ENCODE measurements at places on chromosomes 13 and 19. TPM values are rescaled to one million over a fixed set of nuclear protein-coding genes. Genes with fewer than 3 reads are reported as not detected.

KCNC3 gene
- 0.25 TPM for polyA plus RNA-seq

SIGLEC14 gene
- polyA plus RNA-seq: not detected

PLK5 gene
- polyA plus RNA-seq: 0.12 TPM

KLF1 gene
- 0.05 TPM for polyA plus RNA-seq

TMEM190 gene
- polyA plus RNA-seq: not detected

TLE6 gene
- polyA plus RNA-seq: 0.31 TPM

PSG3 gene
- not detected for polyA plus RNA-seq

LRRC4B gene
- polyA plus RNA-seq: 1.5 TPM

SLC15A1 gene
- 0.19 TPM for polyA plus RNA-seq

SULT2A1 gene
- polyA plus RNA-seq: 16.5 TPM

LMTK3 gene
- 3.5 TPM for polyA plus RNA-seq

GPC6 gene
- polyA plus RNA-seq: 2.0 TPM

NCR1 gene
- not detected for polyA plus RNA-seq

OR1M1 gene
- not detected for polyA plus RNA-seq

KIR2DL1 gene
- not detected for polyA plus RNA-seq

PLIN4 gene
- 3.5 TPM for polyA plus RNA-seq

VSTM2B gene
- not detected for polyA plus RNA-seq

SKA3 gene
- polyA plus RNA-seq: 0.76 TPM

TPM4 gene
- 427 TPM for polyA plus RNA-seq

AZU1 gene
- polyA plus RNA-seq: 0.53 TPM

ZSCAN5B gene
- not detected for polyA plus RNA-seq

FUT1 gene
- polyA plus RNA-seq: 7.5 TPM

IL4I1 gene
- polyA plus RNA-seq: 0.76 TPM

PNMA8C gene
- 0.05 TPM for polyA plus RNA-seq

ELAVL3 gene
- not detected for polyA plus RNA-seq

ECSIT gene
- 93.2 TPM for polyA plus RNA-seq

NUCB1 gene
- 118 TPM for polyA plus RNA-seq

PRSS57 gene
- polyA plus RNA-seq: not detected

SCGB2B2 gene
- 0.12 TPM for polyA plus RNA-seq

CLEC4G gene
- not detected for polyA plus RNA-seq

MCEMP1 gene
- 1.2 TPM for polyA plus RNA-seq

IGFL2 gene
- polyA plus RNA-seq: not detected

BICRA gene
- 2.7 TPM for polyA plus RNA-seq

ZNF682 gene
- 6.7 TPM for polyA plus RNA-seq

ZBTB7A gene
- 14.4 TPM for polyA plus RNA-seq

FBN3 gene
- 0.08 TPM for polyA plus RNA-seq

ZIM2 gene
- polyA plus RNA-seq: not detected

PBX4 gene
- polyA plus RNA-seq: 2.9 TPM

FUT2 gene
- 22.7 TPM for polyA plus RNA-seq

A1BG gene
- 19.7 TPM for polyA plus RNA-seq

ZNF616 gene
- 1.7 TPM for polyA plus RNA-seq

ZNF730 gene
- polyA plus RNA-seq: 0.15 TPM

RNASEH2B gene
- polyA plus RNA-seq: 44.8 TPM

KCNN4 gene
- 8.6 TPM for polyA plus RNA-seq

ZNF486 gene
- 1.3 TPM for polyA plus RNA-seq

PEG3 gene
- polyA plus RNA-seq: 1.1 TPM

HSD11B1L gene
- polyA plus RNA-seq: 11.2 TPM

LRG1 gene
- 2.1 TPM for polyA plus RNA-seq

SLC10A2 gene
- not detected for polyA plus RNA-seq

SPRY2 gene
- polyA plus RNA-seq: 17.2 TPM

UBXN6 gene
- polyA plus RNA-seq: 148 TPM

KLHL1 gene
- not detected for polyA plus RNA-seq

FAM216B gene
- not detected for polyA plus RNA-seq

OR7D2 gene
- not detected for polyA plus RNA-seq

KRTDAP gene
- polyA plus RNA-seq: not detected

TUBA3C gene
- 0.25 TPM for polyA plus RNA-seq

ZNF492 gene
- polyA plus RNA-seq: not detected

CASP14 gene
- polyA plus RNA-seq: not detected

All from stomach (tissue), 19 donors.